Uterine smooth muscle cell (primary cell): ENCODE measurements at places on chromosomes 4 and X. TPM values are rescaled to one million over a fixed set of nuclear protein-coding genes. Genes with fewer than 3 reads are reported as not detected.

The BEX1 gene
- 3.1 and 4.4 TPM in 2 replicates for total RNA-seq

The DCLK2 gene
- 10.3 and 14.1 TPM in 2 replicates for total RNA-seq

The PCYT1B gene
- total RNA-seq: 2.1 and 4.2 TPM in 2 replicates

The STBD1 gene
- total RNA-seq: 7.2 and 7.6 TPM in 2 replicates

The MPP1 gene
- total RNA-seq: 15.2 and 18.8 TPM in 2 replicates
